ENCODE measurements at places on chromosomes 3 and 15.

GRCh38 chr15:96428742-96429141, 98.2 kb downstream of the NR2F2 start:
- DNase-seq: no peak

- no peak for DNase-seq
Measured at GRCh38 chr3:151383956-151384355, 597 bp downstream of the P2RY12 start.

DNA sequence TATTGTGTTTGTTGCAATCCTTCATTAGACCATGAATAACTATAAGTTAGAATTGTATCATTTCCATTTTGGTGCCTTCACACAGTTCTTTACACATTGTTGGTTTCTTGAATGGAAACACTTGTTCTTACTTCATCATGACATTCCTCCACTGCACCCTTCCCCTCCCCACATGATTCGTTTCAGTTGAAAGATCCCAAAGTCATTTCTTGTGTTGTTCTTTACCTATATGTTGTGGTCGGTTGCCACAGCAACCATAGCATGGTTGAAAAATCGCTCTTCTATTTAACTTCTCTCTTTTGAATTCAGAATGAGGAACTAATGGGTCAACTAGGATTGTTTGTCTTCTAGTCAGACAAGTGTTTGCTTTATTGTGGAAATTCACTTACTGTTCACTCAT, 103.3 kb downstream of the IL1RAP start:
- DNase-seq: peak; percentile 1

GRCh38 chr15:70308011-70308734, 210.5 kb upstream of the TLE3 start:
- no peak for DNase-seq

DNA sequence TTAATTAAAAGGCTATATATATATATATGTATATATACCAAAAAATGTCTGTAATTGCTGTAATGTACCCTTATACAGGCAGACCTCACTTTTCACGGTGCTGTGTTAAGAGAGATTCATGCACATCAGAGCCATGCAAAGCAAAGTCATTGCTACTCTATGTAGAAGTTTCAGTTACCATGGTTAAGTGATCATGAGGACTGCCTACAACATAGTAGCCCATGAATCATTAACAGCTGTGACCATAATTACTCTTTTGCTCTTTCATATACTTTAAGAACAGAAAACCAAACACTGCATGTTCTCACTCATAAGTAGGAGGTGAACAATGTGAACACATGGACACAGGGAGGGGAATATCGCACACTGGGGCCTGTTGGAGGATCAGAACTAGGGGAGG, 225.3 kb upstream of the EPHA3 start:
- DNase-seq: no peak

DNA sequence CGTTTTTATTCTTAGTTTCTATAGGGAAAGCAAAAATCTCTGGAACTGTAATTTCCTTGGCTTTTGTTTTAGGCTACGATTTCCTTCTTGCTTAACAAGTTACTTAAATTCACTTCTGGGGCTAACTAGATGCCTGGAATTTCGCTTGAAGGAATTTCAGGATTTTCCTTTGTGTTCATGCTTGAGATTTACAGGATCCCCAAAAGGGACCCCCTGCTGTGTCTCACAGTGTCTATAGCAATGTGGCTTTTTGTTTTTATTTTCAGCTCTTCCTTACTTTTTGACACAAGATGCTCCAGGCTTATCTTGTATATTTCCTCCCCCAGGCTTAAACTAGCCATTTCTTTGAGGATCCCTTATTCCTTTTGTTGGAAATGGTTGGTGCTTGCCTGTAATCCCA, 95.5 kb upstream of the DPPA4 start:
- DNase-seq: no peak

- DNase-seq: no peak
Measured at GRCh38 chr3:138907539-138907938, 39.4 kb downstream of the FOXL2 start.

GRCh38 chr15:48888191-48888590, 10.3 kb downstream of the EID1 start:
- DNase-seq: no peak

DNA sequence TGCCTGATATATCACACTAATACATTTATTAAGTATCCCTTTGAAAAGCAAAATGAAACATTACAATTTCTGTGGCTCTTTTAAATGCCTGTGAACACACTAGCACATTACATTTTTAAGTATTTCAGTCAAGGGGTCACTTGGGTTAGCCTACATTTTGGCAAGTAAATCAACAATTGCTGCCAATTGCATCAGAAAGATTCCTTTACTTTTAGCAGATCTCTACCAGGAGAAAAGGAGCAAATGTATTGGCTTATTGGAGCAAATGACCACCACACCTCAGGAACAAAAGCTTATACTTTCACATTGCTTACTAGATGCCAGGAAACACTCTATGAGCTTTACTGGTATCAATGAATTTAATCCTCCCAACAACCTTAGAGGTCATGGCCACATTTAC, 947.1 kb downstream of the FHIT start:
- no peak for DNase-seq

DNA sequence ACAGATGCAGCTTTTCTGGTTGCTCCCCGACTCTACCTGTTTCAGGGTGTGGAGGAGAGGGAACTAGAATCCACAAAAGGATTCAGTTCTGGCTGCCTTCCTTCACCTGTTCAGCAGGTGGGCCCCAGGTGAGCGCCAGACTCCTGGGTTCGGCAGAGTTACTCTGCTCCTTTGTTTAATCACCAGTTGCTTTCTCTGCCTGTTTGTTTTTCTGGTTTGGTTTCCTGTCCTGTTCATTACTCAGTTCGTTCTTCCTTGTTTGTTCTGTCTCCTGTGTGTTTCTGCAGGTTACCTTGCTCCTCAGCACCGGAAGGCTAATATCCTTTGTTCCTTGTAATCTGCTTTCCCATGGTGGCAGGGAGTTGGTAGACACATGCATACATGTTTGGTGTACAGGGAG, 508.5 kb upstream of the ATP11B start:
- DNase-seq: no peak

DNA sequence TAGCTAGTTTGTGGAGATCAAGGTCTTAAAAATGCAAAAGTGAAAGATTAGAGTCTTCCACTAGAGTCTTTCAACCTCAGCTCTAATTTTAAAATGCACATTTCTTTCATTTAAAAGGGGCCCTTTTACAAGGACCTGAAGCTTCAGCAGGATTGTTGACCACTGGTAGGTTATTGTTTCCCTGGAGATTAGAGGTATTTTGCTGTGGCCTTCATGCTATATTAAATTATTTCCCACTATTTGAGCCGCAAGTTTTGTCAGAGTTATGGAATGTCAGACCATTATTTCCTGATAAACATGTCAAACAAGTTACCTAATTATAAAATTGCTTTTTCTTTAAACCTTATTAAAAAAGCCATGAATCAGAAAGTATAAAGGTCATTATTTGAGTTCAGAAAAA, 103.1 kb upstream of the CCNL1 start:
- DNase-seq: no peak

- DNase-seq: no peak
Measured at GRCh38 chr3:50481992-50482391, 21.4 kb downstream of the CACNA2D2 start.
